Right kidney (tissue), 9 donors: ENCODE measurements at places on chromosomes 6 and 20.

- DNase-seq: no peak
Observed at GRCh38 chr20:2379511-2380229, 1.0 kb upstream of the TGM6 start.

GRCh38 chr6:87742106-87742505, 40.1 kb upstream of the AKIRIN2 start:
- no peak for DNase-seq

DNA sequence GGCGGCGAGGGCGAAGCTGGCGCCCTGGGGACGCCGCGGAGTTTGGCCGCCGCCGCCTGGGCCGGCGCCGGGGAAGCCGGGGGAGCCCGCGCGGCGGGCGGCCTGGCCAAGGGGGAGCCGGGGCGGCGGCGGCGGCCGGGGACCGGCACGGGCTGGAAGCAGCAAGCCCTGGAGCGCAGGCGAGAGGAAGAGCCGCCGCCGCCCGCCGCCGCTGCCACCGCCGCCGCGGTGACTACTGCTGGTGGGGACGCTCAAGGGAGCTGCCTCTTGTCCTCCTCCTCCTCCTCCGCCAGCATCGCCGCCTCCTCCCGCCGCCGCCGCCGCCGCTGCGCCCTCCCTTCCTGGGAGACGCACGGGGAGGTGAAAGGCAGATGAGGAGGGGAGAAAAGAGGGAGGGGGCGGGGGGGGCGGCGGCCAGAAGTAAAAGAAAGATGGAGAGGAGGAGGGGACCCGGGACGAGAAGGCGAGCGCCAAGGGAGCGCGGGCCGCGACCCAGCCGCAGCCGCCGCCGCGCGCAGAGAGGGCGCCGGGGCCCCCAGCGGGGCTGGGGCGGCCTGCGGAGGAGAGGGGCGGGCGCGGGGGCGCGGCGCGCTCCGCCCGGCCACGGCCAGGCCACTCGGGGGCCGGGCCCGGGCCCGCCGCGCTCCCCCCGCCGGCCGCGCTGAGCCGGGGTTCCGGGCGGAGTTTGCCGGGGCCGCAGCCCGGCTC, 846 bp downstream of the PDE10A start:
- DNase-seq: peak; percentile 73

DNA sequence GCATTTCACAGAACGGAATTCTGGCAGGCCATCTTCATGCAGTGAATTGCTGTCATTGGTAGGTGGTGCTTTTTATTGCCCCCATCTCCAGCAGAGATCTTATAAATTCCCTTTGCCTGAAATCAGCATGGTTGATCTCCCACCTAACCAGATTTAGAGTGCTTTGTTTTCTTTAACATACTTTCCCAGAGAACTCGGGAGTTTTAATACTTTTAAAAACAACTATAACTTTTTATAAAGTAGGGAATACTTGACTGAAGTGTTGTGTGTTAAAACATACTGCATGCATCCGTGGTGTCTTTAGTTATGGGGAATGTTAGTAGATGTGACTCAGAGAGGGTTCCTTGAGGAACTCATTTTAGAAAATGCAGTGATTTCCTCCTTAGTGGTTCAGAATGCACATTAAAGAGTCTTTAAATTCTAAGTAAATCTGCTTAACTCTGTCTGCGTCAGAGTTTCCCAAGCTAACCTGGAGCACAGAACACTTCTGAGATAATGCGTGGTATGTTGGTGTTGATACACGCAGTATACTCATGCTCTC, 54.9 kb downstream of the AKAP12 start:
- DNase-seq: no peak

- no peak for DNase-seq
Observed at GRCh38 chr20:47781632-47782031, 3.6 kb downstream of the SULF2 start.
